Left cardiac atrium (tissue), 4 donors: ENCODE measurements at places on chromosomes 2 and 18. TPM values are rescaled to one million over a fixed set of nuclear protein-coding genes. Genes with fewer than 3 reads are reported as not detected.

Gene SPEG
- 94.9 TPM for total RNA-seq

Gene SLC9A4
- total RNA-seq = not detected

Gene DOCK10
- total RNA-seq = 4.2 TPM

Gene TMEM37
- 16.4 TPM for total RNA-seq

- no peak for DNase-seq
These were observed 253.2 kb upstream of the COL3A1 start for GRCh38 chr2:188720811-188721605.

DNA sequence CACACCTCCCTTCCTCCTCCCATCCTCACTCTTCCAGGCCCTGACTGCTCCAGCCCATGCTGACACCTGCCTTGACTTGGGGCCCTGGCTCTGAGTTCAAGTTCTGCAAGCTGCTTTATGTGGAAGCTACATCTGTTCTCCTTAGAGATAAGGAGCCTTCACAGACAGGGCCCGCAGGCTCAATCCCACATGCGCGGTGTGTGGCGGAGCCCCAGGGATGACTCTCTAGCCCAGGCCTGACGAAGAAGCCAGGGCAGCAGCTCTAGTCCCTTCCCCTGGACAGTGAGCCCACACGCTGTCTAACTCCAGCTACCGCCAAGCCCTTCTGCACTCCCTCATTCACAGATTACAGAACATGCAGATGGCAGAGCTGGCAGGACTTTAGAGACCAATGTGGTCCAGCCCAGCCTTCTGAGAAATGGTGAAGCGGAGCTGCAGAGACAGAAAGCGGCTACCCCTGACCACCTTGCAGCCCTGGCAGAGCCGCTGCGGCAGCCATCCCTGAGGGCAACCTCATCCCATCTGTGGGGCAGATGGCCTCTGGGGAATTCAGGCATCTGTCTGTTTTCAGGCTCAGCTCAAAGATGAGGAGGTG lies 304.3 kb downstream of the CELF4 start:
- no peak for DNase-seq

GRCh38 chr2:38690499-38691420 lies 24.8 kb downstream of the GALM start:
- DNase-seq = no peak

DNA sequence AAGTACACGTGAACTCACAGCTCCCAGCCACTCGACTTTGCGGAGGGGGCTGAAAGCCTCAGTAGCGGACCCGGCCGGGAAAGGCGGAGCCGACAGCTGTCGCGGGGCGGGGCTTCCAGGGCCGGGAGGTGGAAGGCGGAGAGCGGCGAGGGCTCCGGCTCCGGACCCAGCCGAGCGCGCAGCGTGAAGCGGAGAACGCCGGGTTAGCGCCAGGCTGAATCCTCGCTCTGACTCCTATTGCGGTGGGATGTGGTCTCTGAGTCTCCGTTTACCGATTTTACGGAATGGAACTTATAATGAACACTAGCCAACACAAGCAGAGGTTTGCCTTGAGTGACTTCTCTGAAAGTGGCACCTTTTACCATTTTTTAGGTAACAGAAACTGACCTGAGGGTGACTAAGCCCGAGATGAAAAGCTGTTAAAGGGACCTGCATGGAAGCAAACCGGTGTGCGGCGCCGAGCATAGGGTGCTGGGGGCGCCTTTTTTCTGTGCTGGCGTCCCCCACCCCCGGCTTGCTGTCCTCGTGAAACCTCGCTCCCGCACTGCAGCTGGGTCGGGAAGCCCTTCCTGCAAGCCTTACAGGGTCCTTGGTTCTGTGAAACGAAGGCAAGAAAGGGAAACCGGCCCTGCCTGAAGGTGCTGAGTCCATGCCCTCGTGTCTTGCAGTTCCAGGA lies 72.9 kb downstream of the EN1 start:
- DNase-seq = peak; percentile 54

DNA sequence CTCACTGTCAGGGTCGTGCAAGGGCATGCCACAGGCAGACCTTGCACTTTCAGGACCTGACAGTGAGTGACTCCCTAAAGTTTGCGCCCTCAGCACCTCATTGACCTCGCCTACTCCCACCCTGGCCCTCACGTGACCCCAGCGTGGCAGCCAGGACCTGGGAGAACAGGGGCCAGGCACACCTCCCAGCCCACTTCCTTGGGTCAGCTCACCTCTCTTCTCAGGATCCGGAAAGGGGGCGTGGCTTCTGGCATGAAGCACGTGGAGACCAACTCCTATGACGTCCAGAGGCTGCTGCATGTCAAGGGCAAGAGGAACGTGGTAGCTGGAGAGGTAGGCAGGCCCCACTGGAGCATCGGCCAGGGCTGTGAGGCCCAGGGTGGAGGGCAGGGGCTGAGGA lies 8.8 kb downstream of the VIL1 start:
- DNase-seq = no peak

DNA sequence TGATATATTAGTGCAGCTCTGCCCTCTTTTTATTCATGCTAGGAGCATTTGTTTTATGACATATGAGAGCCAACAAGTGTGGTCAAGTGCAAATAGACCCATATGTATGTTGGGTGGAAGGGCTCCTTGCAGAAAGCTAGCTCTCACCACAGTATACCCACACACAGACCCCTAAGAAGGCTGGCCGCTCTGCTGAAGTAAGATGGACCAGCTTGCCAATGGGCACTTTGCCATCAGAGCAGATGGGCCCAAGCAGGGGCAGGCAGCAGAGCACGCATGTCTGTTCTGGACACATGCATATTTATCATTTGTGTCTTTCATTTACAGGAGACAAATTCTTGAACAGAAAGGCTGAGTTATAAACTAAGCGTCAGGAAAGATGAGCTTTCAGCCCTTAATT lies 187.5 kb upstream of the DTNA start:
- DNase-seq = peak; percentile 19

DNA sequence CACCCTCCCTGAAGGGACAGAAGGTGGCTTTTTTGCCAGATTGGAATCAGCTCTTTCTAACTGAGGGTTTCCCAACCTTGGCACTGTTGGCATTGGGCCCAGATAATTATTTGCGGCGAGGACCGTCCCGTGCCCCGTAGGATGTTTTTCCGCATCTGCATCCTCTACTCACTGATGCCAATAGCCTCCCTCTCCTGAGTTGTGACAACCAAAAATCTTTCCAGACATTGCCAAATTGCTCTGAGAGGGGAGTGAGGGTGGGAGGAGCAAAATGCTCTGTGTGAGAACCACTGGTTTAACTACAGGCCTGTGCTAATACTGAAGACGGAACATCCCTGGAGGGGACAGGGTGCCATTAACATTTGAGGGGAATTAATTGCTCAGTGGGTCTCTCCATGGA lies 33.6 kb upstream of the GLI2 start:
- DNase-seq = no peak
